ENCODE measurements at places on chromosomes 4 and X. TPM values are rescaled to one million over a fixed set of nuclear protein-coding genes. Genes with fewer than 3 reads are reported as not detected.
A peak's percentile ranks its signal among the peaks of the same experiment; 100 is the strongest.

GUCY1B1 gene
- 11.3 TPM for total RNA-seq

PHOX2B gene
- total RNA-seq: not detected

EXOC1 gene
- total RNA-seq: 18.4 TPM

RHOXF2 gene
- not detected for total RNA-seq

CXorf49 gene
- not detected for total RNA-seq

P2RY10 gene
- not detected for total RNA-seq

CSN1S1 gene
- total RNA-seq: not detected

DNA sequence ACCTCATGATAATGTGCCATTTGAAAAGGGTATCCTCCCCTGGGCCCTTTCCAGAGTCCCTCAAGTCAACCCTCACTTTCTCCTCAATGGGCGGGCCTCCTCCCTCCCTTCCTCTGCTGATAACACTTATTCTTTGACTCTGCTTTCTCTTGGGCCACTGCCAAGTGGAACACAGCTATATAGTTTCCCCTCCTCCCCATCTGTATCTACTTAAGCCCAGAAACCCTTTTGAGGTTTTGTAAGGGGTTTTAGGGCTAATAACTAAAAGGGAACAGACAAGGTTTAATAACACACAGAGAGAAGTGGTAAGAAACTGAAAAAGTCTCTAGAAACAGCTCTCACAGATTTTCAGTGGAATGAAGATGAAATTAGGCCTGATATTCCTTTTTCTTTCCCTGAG lies 116.7 kb downstream of the GPC3 start:
- DNase-seq: no peak

GRCh38 chr4:149403081-149403480 lies 412.6 kb downstream of the IQCM start:
- DNase-seq: no peak

DNA sequence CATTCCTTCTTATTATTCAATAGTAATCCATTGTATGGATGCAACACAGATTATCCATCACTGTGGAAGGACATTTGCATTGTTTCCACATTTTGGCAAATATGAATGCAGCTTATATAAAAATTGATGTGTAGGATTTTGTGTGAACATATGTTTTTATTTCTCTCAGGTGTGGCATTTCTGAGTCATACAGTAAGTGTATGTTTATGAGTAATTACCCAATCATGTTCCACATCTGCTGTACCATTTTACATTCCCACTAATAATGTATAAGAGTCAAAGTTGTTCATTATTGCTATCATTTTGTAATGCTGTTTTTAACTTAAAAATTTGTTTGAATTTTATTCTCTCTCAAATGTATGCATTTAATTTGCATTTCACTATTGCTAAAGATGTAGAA lies 25.5 kb downstream of the MAGEA4 start:
- no peak for DNase-seq

DNA sequence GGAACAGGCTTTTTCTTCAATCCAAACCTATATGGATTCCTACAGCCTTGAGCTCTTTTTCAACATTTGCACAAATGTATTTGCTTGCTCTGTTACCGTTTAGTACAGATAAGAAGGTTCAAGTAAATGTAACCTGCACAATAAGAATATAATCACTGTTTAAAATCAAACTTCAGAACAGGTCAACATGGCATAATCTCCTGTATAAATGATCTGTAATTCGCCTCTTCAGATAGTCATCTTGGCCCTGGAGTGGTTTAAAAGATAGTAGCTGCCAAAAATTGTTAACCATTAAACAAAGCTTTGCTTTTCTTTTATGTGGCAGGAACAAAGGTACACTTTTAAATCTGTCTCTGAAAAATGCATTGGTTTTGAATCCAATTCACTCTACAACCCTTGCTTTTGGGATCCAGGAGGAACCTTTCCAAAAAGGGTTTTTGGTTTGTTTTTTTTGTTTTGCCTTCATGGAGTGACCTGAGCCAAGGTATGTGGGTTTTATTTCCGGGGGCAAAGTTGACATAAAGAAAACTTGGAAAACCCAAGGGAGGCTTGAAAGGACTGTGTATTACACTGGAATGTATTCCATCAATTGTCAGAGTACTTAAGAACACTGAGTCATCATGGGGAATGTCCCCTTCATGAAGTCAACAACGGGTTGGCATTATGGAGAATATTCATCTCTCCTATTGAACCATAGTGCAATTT lies 210.4 kb upstream of the HCCS start:
- DNase-seq: no peak

DNA sequence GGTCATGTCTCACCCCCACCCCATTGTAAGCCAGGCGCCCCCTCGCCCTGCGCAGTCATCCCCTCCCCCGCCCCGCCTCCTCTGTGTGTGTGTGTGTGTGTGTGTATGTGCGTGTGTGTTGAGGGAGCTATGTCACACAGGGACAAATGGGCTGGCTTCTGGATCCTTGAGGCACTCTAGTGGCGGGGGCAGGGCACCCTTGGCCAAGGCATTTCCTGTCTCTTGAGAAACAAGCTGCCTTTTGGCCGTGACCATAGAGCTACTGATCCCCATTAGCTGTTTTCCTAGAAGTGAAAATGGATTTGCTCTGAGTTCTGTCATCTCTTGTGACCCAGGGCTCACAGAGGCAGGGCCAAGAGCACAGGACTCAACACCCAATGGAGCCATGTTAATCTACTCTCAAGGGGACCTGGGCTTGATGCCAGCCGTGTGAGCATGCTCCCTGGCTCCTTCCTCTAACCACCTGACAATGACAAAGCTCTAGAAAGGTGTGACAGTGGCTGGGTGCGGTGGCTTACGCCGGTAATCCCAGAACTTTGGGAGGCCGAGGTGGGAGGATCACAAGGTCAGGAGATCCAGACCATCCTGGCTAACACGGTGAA lies 162.5 kb upstream of the BCOR start:
- DNase-seq: no peak

DNA sequence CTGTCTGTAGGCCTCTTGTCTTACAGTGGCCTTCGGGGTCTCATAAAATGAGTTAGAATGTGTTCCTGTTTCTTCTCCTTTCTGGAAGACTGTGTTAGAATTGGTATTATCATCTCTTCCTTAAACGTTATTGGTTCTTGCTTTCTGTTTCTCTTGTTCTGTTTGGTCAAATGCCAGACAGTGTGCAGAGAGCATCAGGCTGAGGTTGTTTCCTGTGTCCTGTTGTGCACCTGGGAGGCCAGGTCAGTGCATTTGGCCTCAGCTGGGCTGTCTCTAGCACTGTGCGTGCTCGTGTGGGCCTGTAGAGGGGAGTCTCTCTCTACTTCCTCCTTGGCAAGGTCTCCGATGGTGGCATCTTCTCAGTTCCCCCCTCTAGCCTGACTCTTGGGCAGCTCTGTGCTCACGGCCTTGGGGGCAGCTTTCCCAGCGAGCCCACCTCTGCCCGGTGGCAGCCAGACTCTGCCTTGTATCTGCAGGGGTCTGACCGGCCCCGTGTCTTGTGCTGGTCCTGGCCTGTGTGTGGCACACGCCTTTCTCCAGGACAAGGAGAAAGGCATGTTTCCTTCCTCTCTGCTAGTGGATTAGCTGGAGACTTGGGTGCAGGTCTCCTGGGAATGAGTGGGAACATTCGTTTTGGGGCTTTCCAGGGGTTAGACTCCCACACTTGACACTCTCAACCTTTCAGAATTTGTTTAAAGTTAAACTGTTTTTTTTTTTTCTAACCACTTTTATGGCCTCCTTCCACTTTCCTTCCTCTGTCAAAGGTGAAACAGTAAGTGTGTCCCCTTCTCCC lies 62.3 kb downstream of the FAM193A start:
- no peak for DNase-seq

GRCh38 chr4:14177987-14178386 lies 550.5 kb upstream of the BOD1L1 start:
- no peak for DNase-seq

GRCh38 chrX:46382595-46382994 lies 162.6 kb downstream of the ZNF674 start:
- DNase-seq: no peak

DNA sequence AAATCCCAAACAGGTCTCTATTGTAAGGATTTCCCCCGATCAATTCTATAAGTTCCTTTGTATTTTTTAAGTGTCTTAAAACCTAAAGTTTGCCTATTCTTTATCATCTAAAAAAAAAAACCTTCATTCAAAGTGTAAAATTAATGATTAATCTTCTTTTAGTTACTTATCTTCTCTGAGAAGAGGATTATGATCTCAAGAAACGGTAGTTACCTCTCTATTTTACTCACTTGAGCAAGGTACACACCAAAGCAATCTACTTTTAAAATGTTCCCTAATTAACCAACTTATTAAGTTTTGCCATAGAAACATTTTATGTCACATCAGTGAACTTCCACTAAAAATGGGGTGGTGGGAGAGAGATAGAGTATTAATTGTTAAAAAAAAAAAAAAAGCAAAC lies 15.2 kb upstream of the GALNT7 start:
- DNase-seq: no peak

DNA sequence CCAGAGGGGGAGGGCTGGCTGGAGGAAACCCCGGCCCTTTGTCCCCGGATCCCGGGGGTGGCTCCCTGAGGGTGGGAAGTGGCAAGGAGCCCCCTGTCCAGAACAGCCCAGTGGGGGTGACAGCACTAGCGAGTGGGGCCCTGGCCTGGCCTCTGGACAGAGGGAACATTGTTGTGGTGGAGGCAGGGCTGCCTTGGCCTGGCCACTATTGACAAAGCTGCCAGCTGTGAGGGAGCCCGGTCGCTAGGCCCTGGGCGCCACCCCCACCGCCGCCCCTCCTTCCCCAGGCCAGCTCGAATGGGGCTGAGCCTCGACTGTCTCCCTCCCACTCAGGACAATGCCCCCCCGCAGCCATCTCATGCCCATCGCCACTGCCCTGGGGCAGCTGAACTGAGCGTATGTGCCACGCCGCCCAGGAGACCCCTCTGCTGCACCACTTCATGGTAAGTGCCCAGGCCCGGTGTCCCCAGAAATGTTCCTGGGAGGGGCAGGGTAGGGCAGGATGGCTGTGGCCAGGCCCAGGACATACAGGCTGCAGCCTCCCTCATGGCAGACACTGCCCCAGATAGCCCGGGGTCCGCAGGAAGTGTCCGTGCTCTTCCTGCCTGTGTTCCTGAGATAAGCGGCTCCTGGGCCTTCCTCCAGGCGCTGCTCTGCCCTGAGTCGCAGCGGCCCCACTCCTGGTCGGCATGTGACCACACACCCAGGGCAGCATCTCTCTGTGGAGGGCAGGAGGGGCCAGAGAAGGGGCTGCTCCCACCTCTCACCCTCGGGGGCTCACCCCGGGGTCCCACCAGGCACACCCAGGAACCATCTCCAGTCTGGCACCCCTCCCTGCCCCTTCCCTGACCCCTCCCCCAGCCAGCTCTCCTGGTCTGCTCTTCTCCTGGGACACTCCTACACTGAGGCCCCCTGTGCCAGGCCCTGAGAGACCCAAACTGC lies 1.4 kb downstream of the PLXNB3 start:
- no peak for DNase-seq

- DNase-seq: no peak
Observed at GRCh38 chr4:84938316-84938715, 28.2 kb downstream of the WDFY3 start.

GRCh38 chr4:8732092-8732491 lies 139.5 kb downstream of the CPZ start:
- peak; percentile 23 for DNase-seq

DNA sequence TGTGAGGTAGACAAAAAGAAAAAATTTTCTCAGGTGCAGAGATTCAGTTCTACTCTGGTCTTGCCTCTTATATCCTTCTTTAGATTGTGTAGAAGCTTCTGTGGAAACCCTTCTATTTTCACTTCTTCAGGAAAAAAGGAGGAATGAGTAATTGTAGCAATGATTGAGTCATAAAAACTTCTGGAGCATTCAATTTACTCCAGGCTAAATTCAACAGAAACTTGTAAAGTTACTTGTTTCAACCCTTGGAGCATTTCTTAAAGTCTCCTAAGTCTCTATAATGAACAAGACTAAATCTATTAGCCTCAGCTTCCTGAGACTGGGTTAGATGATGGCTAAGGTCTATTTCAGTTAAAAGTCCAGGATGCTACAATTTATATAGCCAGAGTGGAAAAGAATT lies 29.9 kb downstream of the BOD1L1 start:
- DNase-seq: no peak

DNA sequence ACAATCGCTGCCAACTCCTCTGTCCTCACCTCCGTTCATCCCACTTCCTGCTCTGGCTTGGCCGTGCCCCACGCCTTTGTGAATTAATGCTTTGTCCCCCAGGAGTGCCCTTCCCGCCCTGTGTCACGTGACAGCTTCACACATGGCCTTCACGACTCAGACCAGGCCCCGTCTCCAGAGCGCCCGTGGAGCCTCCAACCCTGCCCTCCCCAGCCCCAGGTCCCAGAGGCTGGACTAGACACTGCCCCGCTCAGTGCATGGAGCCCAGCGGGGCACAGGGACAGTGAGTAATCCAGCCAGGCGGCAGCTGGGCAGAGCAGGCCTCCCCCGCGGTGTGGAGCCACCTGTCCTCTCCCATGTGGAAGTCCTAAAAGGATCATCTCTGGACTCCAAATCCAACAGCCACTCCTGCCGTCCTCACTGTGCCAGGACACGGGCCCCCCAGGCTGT lies 7.4 kb downstream of the ADRA2C start:
- no peak for DNase-seq

DNA sequence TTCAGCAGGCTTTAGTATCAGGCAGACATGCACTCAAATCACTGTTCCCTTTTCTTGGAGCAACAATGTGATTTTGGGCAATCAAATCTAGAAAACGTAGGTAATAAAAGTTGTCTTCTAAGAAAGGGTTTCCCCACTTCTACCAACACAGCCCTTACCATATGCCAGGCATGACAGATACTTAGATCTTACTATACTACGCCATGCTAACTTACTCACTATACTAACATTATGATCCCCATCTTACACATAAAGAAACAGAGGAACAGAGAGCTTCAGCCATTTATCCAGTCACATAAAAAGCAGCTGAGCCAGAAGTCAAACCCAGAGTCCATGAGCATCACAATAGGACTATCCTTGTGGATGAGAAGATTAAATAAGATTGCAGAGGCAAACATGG lies 9.2 kb downstream of the TXK start:
- DNase-seq: no peak

DNA sequence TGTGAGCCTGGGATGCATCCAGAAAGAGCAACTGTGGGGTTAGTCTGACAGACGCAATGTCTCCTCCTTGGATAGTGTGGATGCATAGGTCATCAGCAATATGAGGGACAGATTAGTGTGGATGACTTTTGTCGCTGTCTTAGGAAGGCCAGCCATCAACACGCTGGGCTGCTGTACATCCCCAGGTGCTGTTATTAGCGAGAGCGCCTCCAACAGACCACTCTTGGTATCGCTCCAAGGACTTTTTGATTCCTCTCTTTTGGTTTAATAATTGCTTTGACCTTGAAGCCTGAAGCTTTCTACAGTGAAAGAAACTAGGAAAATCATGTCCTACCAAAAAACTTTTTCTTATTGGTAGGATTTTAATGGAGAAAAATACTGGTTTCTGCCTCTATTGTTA lies 76.7 kb downstream of the TMEM131L start:
- no peak for DNase-seq

- peak; percentile 76 for DNase-seq
Observed at GRCh38 chr4:54228056-54228527, 1.0 kb upstream of the PDGFRA start.

DNA sequence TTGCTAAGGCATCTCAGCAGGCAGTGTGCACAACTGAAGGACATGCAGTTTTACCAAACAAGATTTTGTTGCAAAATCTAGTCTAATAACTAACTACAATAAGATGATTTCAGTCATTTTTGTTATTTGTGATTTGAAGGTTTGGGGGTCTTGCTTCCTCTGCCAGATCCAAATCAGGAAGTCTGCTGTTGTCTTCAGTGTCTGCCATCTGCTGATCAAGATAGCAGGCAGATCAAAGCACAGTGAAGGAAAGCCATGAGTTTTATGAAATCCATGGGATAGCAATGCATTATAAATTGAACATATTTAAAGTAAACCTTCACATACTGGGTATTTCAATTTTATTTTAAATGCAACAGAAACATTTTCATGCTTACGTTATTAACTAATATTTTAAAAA lies 169.1 kb upstream of the ETNPPL start:
- DNase-seq: no peak
